ENCODE measurements at places on chromosomes 11 and 22.

- no peak for DNase-seq
These were observed 61.2 kb upstream of the RCN1 start for GRCh38 chr11:32029721-32030120.

- no peak for DNase-seq
These were observed 395 bp upstream of the HIPK3 start for GRCh38 chr11:33256813-33257159.

DNA sequence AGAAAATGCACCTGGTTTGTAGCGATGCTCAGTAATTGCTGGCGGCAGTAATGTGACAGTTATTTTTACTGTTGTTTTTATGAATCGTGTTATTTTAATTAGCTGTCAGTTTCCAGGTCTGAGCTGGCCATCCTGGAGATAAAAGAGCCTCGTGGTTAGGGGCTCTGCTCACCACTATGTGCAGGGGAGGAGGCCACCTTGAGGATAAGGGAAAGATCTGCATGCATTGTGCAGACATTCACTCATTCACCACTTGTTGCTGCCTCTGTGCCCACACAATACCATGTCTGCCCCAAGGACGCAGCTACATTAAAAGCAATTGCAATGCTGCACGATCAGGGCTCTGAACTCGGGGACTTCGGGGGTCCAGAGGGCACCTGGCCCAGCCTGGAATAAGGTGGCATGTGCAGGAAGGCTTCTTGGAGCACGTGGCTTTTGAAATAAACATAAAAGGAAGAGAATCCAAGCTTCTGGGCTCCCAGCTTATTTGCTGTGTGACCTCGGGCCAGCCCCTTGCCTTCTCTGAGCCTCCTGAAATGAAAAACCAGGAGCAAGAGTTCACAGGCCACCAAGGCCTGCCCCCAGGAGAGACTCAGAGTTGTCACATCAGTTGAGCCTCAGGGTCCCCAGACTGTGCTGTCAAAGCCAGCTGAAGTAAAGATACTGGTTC, 44.7 kb upstream of the SHISAL1 start:
- DNase-seq: no peak

DNA sequence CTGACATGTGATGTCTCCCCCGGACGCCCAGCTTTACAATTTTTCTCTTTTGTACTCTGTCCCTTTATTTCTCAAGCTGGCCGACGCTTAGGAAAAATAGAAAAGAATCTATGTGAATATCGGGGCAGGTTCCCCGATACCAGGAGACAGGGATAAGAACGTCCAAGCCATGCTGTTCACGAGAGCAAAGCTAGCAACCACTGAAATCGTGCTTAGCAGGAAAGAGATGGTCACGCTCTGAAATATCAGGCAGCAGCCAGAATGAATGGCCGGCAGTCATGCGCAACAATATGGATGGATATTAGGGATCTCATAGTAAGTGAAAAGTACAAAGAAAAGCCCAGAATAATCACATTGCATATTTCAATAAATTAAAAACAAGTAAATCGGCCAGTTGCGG, 3.5 kb downstream of the CRYBB1 start:
- DNase-seq: no peak

DNA sequence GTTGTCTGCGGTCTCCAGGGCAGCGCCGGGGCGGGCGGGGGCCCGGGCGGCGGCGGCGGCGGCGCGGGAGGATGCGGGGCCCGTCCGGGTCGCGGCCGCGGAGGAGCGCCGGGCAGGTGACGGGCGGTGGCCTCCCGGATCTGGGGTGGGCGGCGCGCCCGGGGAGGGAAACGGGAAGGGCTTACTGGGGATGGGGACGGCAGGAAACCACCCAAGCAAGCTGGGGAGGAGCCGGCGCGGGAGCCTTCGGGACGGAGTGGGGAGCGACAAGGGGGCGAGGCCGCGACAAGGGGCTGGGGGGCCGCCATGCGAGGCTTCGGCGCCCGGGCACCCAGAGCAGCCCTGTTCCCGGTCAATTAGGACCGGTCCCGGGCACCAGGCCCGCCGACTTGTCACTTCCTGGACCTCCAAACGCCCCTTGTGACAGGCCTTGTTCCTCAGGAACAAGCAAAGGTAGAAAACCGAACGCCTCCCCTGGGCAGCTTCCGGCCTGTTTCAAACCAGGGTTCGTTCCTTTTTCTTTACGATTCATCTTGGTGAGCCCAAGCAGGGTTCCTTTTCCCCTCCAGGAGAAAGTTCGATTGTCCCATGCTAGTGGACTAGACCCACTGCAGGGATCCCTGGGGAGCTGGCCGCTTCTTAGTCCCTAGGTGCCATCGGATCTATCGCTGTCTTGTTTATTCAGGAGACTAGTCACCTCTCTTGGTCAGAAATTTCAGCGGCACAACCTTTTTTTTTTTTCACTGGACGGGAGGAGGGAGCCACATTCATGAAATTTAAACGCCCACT, 492 bp downstream of the JHY start:
- no peak for DNase-seq

GRCh38 chr11:1072116-1072820, 2.4 kb upstream of the MUC2 start:
- DNase-seq: no peak

DNA sequence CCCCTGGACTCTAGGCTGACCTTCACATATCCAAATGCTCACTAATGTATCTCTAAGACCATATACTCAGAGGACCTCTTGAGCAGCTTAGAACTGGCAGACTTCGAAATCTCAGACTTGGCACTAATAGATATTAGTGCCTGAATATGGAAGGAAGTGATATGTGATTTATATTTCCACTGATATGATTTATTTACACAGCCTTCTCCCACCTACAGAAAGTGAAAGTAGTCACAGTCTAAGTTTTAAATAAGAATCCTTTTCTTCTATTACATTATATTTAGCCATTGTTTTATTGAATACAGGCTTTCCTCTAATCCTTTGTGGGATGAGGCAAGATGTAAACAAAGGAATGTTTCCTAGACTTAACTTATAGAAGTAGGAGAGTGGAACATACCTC, 6.7 kb upstream of the NAV2 start:
- no peak for DNase-seq

- DNase-seq: no peak
These were observed 133.1 kb upstream of the HSD17B12 start for GRCh38 chr11:43547430-43547831.

- peak; percentile 23 for DNase-seq
These were observed 84.3 kb downstream of the MSANTD4 start for GRCh38 chr11:105937738-105938137.

- peak; percentile 70 for DNase-seq
These were observed 124.5 kb downstream of the KCNQ1 start for GRCh38 chr11:2569321-2569721.

GRCh38 chr11:6402561-6402981, 12.3 kb downstream of the SMPD1 start:
- no peak for DNase-seq

- DNase-seq: no peak
These were observed 421.0 kb downstream of the DYNC2H1 start for GRCh38 chr11:103530257-103530656.

- DNase-seq: no peak
These were observed 4.7 kb upstream of the KDELR3 start for GRCh38 chr22:38462960-38463784.

DNA sequence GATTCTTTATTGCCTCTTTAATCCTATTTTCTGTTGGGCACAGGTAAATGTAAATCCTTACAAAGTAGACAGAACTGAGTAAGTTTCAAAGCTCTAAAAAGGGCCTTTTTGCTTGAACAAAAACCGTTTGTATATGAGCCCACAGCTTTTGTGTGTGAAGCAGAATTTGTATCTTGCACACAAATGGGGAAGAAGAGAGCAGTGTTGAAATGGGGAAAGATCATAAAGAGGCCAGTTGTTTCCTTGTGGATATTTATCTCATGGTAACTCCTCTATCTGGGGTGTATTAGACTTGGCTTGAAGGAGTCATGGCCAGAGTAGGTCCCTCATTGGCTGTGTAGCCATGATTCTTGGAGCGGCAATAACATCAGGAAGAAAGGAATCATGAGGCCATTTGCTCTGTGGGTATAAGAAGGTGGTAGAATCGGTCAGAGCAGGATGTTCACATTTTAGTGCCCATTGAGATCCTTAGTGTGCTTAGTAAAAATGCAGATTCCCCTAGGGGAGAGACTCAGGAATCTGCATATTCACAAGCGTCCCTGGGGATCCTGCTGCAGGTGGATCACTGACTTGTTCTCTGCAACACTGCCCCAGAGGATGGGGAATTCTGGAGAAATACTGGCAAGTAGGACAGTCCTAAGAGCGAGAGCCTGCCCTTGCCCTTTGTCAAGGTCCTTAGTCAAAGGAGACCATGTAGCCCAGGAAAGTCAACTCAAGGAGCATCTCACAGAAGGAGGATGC, 126.5 kb downstream of the LDLRAD3 start:
- no peak for DNase-seq

GRCh38 chr11:101817581-101817980, 97.2 kb upstream of the CEP126 start:
- no peak for DNase-seq

DNA sequence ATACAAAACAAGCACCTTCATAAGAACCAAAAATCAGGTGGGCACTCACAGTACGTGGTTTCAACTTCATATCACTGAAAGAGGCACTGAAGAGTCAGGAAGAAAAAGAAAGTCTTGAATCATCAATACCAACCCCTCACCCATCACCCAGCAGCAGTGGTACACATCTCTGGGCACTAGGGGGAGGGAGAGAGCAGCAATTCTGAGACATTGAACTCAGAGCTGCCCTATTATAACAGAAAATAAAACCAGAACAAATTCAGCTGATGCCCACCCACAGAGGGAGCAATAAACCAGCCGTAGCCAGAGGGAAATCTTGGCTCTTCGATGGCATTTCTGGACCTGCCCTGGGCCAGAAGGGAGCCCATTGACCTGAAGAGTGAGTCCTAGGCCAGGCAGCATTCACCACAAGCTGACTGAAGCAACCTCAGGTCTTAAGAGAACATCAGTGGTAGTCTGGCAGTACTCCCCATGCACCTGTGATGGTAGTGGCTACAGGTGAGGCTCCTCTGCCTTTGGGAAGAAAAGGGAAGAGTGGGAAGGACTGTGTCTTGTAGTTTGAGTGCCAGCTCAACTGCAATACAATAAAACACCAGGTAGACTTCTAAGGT, 42.2 kb upstream of the FAM181B start:
- DNase-seq: peak; percentile 71

DNA sequence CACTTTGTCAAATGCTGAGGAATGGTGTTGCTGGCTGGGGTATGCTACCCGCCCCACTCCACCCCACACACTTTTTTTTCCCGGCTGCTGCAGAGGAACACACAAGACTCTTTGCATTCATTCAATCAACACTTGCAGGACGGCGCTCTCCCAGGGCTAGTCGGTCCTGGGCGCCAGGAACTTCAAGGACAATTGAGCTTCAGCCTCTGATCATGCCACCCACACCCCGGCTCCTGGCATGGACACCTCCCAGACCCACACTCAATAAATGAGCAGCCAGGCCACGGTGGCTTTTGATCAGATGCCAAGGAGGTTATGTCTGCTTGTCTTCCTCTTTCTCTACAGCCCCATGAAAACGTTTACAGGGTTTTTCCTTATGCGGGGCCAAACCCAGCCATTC, 19.8 kb downstream of the TPST2 start:
- DNase-seq: no peak

- no peak for DNase-seq
These were observed 13.7 kb downstream of the ROBO3 start for GRCh38 chr11:124878759-124879492.

GRCh38 chr11:31326470-31327148, 42.9 kb downstream of the DCDC1 start:
- DNase-seq: no peak

GRCh38 chr11:706957-707816, 1.2 kb downstream of the EPS8L2 start:
- peak; percentile 73 for DNase-seq

DNA sequence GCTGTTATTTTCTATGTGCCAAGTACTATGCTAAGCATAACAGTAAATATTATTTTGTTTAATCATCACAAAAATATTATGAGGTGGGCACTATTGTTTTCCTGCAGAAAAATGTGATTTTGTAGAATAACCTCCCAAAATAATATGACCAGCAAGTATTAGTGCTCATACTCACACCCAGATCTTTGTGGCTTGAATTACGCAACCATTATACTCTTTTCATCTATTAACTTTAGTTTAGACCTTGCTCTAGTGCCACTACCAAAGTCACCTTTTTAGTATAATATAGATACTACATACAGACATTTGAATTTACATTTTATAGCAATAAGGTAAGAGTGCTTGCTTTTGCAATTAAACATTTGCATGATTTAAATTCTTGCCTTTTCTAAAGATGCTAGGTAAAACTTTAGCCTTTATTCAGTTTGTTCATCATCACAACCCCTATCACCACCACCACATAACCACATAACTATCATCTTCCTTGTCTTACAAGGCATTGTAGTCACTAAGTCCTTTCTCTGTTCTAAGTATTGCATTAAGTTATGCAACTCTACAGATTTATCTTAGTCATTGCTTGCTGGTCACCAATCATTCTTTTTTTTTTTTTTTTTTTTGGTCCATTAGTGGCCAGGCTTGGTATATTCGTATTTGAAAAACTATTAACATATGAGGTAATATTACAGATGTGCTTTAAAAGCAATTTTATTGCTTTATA, 68.4 kb downstream of the GAS2 start:
- DNase-seq: no peak

- DNase-seq: no peak
These were observed 62.4 kb downstream of the GAS2 start for GRCh38 chr11:22728600-22729389.

- no peak for DNase-seq
These were observed 54.6 kb upstream of the PAX6 start for GRCh38 chr11:31865606-31866300.

- DNase-seq: no peak
These were observed 111.1 kb downstream of the NCAM1 start for GRCh38 chr11:113072237-113072858.

DNA sequence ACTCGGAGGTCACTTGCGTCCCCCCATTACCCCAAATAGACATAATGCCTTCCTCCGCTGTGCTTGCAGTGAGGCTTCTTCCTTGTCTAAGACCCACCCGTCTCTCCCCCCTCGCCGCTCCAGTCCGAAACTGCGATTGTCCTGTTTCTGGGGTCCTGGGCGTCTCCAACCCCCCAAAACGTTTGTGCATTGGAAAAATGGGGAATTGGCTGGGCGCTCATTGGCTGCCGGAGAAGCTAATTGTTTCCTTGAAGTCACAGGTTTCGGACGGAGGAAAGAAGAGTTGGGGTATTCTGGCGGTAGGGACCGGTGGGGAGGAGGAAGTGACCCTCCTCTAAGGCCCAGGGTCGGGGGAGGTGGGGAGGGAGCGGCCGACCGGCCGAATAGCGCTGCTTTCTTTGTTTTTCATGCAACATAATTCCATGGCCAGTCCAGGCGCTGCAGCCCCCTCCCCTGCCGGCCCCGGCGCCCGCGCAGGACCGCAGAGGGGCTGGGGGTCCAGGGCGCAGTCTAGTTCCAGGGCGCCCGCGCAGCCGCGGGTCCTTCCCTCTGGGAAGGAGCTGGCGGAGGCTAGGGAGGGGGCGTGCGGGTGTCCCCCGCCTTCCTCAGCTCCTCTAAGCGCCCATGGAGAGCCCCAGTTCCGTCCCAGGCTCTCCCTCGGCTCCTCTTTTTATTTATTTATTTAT, 12.7 kb upstream of the CPT1A start:
- no peak for DNase-seq

- DNase-seq: no peak
These were observed 107.5 kb downstream of the NXPE2 start for GRCh38 chr11:114785820-114786219.

- DNase-seq: no peak
These were observed 15.8 kb downstream of the A4GALT start for GRCh38 chr22:42704896-42705295.

GRCh38 chr11:44781655-44782054, 54.9 kb downstream of the TSPAN18 start:
- no peak for DNase-seq

GRCh38 chr11:34652191-34652973, 31.5 kb downstream of the EHF start:
- DNase-seq: no peak

Data from foreskin fibroblast (primary cell).